Omental fat pad (tissue), 4 donors: ENCODE measurements at places on chromosomes 4 and X. TPM values are rescaled to one million over a fixed set of nuclear protein-coding genes. Genes with fewer than 3 reads are reported as not detected.

The NPY5R gene
- 3.2 TPM for total RNA-seq

The CHST7 gene
- 12.5 TPM for total RNA-seq

The GALNTL6 gene
- not detected for total RNA-seq

The RAPGEF2 gene
- total RNA-seq, result 47.2 TPM

The USP17L19 gene
- not detected for total RNA-seq

DNA sequence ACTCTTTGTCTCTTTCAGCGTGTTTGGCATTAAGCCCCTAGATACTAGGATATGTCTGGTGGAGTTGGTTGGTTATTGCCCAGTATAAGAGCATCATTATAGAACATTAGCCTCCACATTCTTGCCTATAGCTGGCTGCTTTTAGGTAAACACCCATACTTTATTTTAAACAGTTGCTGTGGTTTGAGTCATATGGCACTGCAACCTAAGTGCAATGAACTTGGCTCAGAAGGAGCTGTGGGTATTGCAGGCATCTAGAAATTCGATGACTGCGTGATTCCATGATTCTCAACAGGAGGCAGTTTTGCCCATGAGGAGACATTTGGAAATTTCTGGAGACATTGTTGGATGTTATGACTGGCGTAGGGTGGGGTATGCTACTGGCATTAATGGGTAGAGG, 49.5 kb downstream of the DCLK2 start:
- DNase-seq, result no peak

DNA sequence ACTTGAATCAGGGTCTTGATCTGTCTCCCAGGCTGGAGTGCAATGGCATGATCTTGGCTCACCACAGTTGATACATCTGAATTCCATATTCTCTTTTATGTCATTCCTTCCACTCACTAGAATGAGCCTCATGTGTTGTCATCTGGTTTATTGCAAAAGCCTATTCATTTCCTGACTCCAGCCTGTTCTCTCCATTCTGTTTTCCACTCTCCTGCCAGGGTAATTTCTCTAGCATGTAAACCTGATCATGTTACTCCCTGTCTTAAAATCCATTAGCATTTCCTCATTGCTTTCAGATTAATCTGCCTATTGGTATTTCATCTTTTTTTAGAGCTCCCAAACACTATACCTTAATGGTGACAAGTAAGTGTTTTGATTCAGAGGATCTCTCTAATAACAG, 4.3 kb upstream of the DDX60L start:
- no peak for DNase-seq

DNA sequence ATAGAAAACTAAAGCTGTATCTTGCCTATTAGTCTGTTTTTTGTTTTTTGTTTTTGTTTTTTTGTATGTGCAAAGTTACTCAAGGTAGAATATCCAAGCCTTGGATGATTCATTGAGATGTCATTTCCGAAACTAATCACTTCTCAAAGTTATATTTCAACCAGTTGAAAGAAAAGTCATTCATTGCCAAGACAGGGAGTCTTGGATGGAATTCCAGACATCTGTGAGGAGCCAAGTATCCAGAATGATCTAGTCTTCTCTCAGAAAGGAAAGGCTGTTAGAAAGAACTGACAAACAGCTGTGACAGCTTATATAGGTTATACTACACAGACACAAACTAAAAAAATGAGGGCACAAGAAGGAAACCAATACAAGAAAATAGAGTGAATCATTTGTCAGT, 141.1 kb upstream of the NDST3 start:
- DNase-seq, result no peak

- DNase-seq, result no peak
Observed at GRCh38 chr4:7708981-7709380, 230.7 kb downstream of the AFAP1 start.

GRCh38 chrX:10620121-10620699, at the start of gene MID1:
MID1 (minus strand) TSS chrX:10620585; CDS start chrX:10567547, 53,038 bp downstream.
- peak; percentile 26 for DNase-seq

DNA sequence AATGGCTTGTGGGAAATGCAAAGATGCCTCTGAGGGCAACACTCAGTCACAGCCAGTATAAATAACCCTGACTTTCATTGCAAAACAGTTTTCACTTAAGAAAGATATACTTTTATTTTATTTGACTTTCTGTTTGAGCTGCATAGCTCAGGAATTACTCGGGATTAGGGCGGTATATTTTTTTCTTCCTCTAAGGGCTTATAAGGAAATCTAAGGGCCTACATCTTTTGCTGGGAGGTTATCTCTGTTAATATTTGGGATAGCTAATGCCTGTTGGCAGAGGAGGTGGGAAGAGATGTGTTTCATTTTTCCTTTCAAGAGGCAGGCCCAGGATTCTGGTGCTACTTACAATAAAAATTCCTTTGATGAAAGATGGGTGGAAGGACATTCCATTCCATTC, 28.8 kb upstream of the EGFL6 start:
- no peak for DNase-seq

DNA sequence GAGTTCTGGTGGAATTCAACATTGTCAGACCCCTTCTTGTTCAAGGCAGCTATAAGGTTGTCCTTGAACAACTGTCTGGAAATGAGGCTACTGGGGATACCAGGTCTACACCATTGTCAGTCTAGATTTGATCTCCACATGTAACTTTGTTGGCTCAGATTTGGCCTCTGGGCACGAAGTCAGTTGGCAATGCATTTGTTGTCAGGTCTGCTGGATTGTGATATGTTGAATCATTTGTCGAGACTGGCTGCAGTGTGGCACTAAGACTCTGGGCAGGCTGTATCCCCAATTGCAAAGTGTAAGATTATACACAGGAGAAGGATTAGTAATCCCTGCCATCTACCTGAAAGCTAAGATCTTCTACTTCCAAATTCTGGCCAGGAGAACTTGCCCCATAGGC, 26.5 kb downstream of the ZNF81 start:
- no peak for DNase-seq

DNA sequence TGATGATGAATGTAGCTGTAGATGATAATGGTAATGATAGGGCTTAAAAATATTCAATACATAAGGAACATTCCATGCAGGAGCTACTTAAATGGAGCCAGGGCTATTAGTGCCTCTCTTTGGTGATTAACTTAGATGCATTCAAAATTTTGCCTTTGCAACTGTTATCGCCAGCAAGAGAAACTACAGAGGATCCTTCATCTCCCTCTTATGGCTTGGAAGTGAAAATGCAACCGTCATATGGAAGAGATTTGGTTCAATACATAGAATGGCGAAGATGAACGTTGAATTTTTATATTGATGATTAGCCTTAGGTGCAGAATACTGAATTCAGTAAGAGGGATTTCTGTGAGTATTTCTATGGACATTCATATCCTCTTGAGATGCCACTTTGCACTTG, 134.5 kb upstream of the NLGN4X start:
- no peak for DNase-seq
